ENCODE measurements at places on chromosomes 1 and 21.
A peak's percentile ranks its signal among the peaks of the same experiment; 100 is the strongest.

GRCh38 chr1:53410100-53410541 is 49.1 kb upstream of the DMRTB1 start:
- DNase-seq = peak; percentile 19

DNA sequence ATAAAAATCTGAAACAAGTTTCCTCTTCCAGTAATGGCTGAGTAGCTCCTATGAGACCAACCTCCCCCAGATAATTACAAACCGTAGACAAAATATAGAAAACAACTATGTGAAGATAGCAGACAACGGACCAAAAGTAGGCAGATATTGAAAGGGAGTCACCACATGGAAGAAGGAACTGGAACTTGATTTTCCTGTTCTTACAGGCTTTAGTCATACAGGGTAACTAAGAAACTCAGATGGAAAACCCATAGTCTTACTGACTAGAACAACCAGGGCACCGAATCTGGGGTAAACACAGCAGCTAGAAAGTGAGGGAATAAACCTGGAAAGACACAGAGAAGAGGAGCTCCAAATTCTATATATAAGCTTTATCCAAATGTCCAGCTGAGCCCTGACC is 26.0 kb downstream of the LMX1A start:
- DNase-seq = no peak

DNA sequence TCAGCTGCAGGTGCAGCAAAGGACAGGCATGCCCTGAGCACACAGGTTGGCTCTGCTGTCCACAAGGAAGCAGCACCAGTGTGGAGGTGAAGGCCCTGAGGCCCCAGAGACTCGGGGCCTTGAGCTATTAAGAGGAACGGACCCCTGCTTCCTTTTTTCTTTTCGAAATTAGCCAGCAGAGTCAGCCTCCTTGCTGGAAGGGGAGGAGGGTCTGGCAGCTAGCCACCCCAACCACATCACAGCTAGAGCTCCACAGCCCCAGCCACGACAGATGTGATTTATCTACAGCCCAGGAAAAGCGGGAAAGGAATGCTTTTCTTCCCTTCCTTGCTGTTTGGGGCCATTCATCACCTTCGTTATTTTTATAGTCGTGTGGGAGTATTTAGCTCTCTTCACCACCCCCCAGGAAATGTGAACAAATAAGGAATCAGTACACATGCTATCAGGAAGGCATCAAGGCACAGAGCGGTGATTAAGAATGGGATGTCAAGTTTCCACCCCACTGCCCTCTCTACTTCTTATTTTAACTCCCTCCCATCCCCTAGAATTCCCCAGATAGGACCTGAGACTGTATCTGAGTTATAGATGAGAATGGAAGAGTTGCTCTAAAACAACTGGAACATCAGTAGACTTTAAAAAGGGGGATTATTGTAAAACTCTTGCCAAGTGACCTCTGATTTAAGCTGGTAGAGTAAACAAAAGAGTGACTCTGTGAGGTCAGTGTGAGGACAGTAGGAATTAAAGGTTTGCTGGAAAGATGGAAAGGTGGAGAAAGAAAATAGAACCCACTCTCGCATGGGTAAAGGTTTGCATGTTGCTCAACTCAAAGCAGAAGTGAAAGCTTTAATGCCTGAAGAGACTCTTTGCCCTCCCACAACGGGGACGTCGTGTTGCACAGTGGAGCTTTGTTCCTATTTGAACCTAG is 224.7 kb upstream of the GJB5 start:
- no peak for DNase-seq

- no peak for DNase-seq
These were observed 65.1 kb downstream of the IARS2 start for GRCh38 chr1:220159041-220159440.

DNA sequence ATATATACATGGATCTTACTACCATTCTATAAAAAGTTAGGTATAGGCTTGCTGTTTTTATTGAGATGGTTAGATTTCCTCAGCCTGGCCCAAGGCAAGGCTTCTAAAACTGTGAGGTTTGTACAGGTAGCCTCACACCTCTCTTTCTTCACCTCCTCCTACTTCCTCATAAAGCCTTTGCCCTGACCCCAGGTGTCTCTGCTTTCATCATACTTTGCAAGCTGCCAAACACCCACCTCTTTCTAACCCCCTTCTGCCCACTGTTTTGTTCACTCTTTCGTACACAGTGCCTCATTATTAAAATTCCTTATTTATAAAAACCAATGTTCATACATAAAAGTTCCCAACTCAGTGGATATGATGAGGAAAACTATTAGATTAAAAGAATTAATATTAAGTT is 31.4 kb upstream of the SOAT1 start:
- DNase-seq = no peak
